ENCODE measurements at places on chromosomes 2 and 18. TPM values are rescaled to one million over a fixed set of nuclear protein-coding genes. Genes with fewer than 3 reads are reported as not detected.
A peak's percentile ranks its signal among the peaks of the same experiment; 100 is the strongest.

GRCh38 chr2:197138506-197138905 lies 172.1 kb downstream of the ANKRD44 start:
- DNase-seq, result no peak
- H3K36me3 ChIP-seq, result peaks cover 45% of the 10 kb centered on the region
- H3K27ac ChIP-seq, result peak overlapping the region; percentile 75
- peaks cover 75% of the 10 kb centered on the region for H3K4me1 ChIP-seq

DNA sequence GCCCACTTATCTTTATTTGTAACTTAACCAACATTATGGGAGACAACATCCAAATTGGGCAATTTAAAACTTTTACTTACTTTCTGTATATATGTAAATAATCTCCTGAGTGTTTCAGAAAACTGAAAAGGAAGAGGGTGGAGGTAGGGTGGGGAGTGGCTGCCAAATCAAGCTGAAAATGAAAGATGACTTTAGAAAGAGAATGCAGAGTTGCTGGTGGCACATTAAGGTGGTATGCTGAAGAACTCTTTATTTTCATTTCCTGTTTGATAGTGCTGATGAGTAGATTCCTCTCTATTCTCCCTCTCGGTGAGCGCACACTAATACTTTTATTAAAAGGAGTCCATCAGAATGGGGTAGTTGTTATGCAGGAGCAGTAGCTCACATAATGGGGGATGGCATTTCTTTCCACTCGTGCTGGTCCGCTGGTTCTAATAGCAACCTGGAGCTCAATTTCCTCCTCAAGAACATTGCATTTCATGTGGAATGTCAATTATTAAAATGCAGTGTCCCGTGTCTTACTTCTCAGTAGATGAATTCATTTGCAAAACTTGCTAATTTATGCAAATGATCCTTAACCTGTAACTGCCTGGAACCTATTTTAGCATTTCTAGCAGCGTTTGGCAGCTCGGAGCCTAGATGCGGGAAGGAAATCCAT lies 466.9 kb upstream of the HNRNPA3 start:
- H3K36me3 ChIP-seq, result no peaks in the 10 kb centered on the region
- DNase-seq, result no peak
- no peak overlapping the region for H3K4me3 ChIP-seq
- no peak overlapping the region for H3K27ac ChIP-seq
- peaks cover 9% of the 10 kb centered on the region for H3K27me3 ChIP-seq
- H3K4me1 ChIP-seq, result peaks cover 8% of the 10 kb centered on the region

GRCh38 chr2:69278366-69278765 lies 108.7 kb downstream of the GFPT1 start:
- no peaks in the 10 kb centered on the region for H3K36me3 ChIP-seq
- no peaks in the 10 kb centered on the region for H3K4me1 ChIP-seq
- no peak overlapping the region for H3K27ac ChIP-seq
- peaks cover 38% of the 10 kb centered on the region for H3K27me3 ChIP-seq

The STK39 gene
- 29.4 TPM for total RNA-seq

GRCh38 chr2:130158631-130159030 lies 13.7 kb upstream of the CCDC74B start:
- peaks cover 8% of the 10 kb centered on the region for H3K36me3 ChIP-seq
- H3K27me3 ChIP-seq, result no peaks in the 10 kb centered on the region
- peaks cover 27% of the 10 kb centered on the region for H3K4me1 ChIP-seq
- no peak overlapping the region for H3K4me3 ChIP-seq
- H3K27ac ChIP-seq, result peak overlapping the region; percentile 81
- no peak for DNase-seq

Data from activated CD8-positive, alpha-beta memory T cell treated with anti-CD3 and anti-CD28 coated beads, Interleukin-2, amount 10 ng/mL, durations not matched to agents 7 days and 5 days (primary cell).